ENCODE measurements at places on chromosomes 3 and 15.

GRCh38 chr3:149411583-149411982, 34.1 kb upstream of the TM4SF1 start:
- DNase-seq, result no peak

- DNase-seq, result no peak
Measured at GRCh38 chr3:150844484-150844883, 60.8 kb downstream of the MINDY4B start.

DNA sequence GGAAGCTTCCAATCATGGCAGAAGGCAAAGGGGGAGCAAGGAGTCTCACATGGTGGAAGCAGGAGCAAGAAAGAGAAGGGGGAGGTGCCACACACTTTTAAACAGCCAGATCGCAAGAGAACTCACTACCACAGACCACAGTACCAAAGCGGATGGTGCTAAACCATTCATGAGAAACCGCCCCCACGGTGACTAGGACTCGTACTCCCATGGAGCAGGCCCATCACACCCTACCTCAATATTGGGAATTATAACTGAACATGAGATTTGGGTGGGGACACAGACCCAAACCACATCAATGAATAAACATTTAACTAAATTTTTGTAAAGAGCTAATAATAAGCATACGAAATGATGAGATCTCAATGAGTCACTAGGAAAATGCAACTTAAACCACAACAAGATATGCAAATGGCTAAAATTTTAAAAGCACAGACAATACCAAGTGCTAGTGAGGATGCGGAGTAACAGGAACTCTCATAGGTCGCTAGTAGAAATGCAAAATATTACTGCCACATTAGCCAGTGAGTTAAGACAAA, 10.0 kb downstream of the MRPS25 start:
- peak; percentile 51 for DNase-seq

- no peak for DNase-seq
Measured at GRCh38 chr3:42035816-42036482, 55.2 kb upstream of the TRAK1 start.

GRCh38 chr3:35562141-35562540, 77.2 kb upstream of the ARPP21 start:
- DNase-seq, result no peak

DNA sequence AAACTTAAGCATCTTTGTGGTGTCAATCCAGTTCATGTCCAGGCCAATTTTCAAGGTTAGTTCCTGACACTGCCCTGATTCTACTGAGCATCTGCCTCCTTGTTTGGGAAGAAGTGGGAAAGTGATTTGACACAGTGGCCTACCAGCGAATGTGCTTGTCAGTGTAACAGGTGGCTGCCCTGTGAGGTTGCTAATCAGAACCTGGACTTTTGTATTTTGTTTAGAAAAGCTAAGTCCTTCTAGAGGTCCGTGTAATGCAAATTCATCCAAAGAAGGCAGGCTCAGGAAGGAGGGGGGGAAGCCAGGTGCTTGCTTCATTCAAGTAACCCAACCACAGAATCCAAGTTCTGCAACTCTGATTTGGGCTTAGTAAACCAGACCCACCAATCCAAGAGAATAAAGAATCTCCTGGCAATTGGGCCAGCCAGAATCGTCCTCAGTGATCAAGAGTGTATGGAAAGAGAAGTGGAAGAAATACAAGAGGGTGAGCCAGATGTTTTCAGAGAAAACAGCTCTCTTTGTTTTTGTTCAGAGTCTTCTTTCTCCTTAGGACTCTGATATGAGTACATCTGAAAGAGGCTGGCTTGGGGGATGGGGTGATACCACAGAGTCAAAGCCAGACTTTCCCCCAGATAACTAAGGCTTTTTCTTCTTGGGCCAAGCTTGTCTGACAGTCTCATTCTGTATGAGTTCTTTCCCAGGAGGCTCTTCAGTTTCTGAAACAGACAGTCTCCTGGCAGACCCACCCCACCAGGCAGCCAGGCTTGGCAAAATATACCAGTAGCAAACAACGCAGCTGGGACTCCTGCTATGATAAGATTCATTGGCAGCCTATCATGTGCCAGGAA, 508.9 kb upstream of the TBL1XR1 start:
- DNase-seq, result no peak

GRCh38 chr15:61064651-61065050, 164.5 kb downstream of the RORA start:
- DNase-seq, result no peak

DNA sequence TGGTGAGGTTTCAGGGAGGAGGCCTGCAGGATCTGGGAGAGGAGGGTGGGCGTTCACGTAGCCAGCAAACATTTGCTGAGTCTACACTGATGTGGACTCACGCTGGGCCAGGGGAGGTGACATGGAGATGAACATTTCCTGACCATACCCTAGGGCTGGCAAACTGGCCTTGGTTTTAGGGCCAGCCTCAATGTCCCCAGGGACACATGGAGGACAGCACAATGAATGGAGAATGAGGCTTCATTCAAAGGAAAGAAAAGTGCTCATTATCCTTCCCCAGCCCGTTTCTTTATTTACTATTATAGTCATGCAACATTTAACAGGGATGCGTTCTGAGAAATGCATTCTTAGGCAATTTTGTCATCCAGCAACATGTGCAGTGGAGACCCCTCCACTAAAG, 26.8 kb downstream of the ACAN start:
- no peak for DNase-seq

DNA sequence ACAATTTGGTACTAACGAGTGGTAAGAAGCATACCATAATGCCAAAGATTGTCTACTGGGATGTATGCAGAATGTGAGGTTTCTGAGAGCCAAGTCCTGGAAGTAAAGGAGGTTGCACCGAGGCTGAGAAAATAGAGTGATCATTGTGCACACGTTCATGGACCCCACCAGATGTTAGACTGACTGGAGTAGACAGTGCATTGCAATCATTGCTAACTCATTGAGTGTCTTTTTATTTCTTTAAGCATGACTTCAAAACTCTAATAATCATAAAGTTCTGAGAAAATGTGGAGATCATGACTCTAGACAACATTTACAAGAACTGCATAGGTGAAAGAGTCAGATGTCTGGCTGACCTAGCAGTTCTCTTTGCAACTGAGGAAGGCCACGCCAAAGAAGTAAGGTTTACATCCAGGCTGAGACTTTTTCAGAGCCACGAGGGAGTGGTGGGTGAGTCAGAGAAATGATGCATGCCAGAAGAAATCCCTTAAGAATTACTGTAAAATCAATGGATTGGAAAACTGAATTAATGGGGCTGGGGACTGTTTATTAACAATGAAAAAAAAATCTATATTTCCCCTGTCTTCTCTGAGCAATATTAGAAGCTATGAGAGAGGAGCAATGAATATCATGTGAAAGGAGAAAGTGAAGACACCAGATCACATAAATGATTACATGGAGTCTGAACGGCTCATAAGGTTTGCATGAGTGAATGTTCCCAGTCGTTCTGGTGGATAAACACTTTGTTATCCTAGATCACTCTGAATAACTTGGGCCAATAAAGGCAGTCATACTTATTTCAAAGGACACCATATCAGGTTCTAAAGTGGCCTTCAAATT, 76.0 kb upstream of the SLC25A26 start:
- DNase-seq, result no peak

GRCh38 chr3:152127058-152127457, 141.7 kb upstream of the MBNL1 start:
- DNase-seq, result no peak

DNA sequence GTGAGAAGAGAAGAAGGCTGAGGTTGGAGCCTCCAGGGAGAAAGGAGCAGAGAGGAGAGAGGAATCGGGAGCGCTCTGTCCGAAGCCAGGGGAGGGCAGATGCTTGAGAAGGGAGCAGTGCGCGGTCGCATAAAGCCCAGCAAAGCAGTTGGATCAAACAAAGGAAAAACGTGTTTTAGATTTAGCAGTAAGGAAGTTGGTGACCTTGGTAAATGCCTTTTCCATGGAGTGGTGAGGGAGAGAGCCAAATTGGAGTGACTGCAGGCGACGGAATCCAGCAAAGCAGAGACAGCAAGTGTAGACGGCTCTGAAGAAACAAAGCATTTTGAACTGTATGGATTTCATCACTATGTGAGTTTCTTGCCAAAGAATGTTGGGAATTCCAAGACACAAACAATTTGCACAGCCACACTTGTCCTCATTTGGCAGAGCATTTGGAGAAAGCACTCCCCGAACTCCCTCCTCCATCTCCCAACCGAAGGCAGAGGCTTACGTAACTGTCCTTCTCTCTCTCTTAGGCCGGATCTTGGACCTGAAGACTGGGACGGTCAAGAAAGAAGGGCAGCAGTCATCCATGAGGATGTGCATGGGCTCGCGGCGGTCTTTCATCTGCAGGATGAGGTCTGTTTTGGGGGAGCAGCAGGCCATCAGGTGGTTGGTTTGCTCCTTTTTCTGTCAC, 103.6 kb downstream of the ARNT2 start:
- no peak for DNase-seq

DNA sequence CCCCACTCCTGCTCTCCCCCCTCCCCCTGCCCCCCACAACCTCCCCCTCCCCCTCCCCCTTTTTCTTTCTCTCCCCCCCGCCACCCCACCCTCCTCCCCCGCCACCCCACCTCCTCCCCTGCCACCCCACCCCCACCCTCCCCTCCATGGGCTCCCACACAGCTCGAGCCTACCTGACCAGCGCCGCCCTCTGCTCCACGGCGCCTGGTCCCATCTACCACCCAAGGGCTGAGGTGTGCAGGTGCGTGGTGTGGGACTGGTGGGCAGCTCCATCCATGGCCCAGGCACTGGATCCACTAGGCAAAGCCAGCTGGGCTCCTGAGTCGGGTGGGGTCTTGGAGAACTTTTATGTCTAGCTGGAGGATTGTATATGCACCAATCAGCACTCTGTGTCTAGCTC, 68.3 kb upstream of the KCNAB1 start:
- DNase-seq, result no peak

DNA sequence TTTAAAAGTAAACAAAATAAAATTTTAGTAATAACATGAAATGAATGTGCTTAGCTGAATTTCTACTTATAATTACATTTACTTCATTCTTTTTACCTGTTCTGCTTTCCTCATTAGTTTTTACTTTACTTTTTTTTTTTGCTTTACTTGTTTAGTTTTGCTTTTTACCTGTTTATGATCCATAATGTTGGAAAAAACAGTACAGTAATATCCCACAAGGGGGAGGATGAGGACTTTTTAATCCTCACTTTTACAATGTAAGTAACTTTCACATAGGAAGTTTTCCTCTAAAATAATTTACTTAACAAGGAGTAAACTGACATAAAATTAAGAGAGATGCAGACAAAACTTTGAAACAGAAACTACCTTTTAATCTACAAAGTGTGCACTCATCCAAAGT, 268.7 kb downstream of the TBC1D5 start:
- no peak for DNase-seq

- DNase-seq, result no peak
Measured at GRCh38 chr3:97658668-97659285, 105.8 kb upstream of the ARL6 start.

GRCh38 chr15:100602823-100603393, 519 bp downstream of the ASB7 start:
- peak; percentile 79 for DNase-seq

DNA sequence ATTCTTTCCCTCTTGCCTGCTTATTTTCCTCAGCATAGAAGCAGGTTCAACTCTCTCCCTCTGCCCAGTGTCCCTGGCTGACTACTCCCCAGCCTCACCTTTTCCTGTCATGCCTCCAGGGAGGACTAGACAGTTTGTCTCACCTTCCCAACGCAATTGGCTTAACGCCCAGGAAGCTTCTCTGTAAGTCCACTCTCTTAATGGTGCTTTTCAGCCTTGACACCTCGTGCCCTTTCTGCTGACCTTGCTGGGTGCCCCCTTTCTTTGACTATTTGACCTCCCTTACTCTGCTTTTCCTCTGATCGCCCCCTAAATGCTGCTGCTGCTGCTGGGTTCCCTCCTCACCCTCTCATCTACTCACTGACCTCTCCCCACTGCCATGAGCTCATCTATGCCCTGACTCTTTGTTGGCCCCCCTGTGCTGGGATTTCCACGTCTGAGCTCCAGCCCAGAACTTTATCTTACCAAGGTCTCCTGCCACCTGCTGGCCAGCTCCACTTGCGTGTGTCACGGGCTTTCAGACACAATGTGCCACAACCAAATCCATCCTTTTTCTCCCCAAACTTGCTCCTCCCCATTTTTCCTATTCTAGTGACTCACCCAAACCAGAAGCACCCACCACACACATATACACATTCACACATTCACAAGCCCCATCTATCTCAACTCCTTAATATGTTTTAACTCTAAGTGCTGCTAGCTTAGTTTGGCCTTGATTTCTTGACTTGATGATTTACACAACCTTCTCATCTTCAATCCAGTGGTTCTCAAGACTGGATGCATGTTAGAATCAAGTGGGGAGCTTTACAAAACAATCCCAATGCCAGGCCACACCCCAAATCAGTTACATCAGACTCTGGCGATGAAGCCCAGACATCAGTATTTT, 16.6 kb downstream of the EPB42 start:
- peak; percentile 70 for DNase-seq

DNA sequence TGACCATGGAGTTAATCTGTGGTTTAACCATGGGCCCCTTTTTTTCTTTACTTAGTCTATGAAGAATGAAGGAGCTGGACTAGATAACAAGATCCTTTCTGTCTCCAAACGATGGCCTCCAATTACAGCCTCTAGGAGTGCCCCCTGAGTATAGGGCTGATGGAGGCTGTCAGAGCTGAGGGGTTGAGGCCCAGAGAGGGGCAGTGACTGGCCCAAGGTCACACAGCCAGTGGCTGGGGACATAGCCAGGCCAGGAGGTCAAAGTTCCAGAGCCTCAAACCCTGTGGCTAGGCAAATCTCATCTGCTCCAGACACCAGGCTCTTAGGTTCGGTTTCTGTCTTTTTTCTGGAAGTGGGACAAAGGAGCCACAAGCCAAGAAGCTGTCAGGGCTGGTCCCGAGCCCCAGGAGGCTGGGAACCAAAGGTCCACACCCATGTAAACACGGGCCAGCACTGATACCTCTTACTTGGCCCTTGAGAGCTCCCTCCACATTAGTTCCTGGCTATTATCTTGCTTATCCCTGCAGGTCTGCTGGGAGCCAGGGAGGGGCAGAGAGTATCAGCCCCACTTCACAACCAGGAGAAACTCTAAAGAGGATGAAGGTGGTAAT, 10.3 kb downstream of the RHOV start:
- no peak for DNase-seq

DNA sequence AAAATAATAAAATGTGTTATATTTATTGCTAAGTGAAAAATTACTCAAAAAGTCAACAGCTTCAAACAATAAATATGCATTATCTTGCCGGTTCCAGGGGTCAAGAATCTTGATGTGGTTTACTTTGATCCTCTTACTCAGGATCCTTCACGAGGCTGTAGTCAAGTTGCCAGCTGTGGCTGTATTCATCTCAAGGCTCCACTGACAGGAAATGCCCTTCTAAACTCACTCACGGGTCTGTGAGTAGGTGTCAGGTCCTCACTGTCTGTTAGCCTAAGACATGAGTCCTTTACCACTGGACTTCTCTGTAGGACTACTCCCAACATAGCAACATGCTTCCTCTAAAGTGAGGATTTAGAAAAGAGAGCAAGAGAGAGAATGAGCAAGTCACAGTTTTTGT, 983.0 kb downstream of the SI start:
- no peak for DNase-seq

All from activated naive CD4-positive, alpha-beta T cell treated with anti-CD3 and anti-CD28 coated beads, Interleukin-2, amount 10 ng/mL, durations not matched to agents 7 days and 5 days (primary cell).